CD4-positive, CD25-positive, alpha-beta regulatory T cell (primary cell): ENCODE measurements at places on chromosomes 5 and 9. TPM values are rescaled to one million over a fixed set of nuclear protein-coding genes. Genes with fewer than 3 reads are reported as not detected.

DNA sequence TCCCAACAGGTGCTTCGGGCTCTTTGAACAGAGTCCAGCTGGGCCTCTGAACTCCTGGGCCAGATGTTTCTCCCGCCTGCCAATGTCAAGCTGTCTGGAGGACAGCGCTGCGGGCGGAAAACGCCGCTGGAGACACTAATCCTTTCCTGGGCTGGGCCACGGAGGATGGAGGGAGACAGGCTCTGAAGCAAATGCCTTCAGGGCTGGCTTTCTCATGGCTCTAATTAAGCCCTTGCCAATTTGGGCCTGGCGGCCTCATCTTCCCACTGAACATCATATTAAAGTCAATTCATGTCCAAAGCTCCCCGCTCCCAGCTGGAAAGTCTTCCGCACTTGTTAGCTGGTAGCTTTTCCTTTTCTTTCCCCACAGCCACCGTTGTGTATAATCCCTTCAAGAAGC is 72.7 kb downstream of the NTNG2 start:
- DNase-seq = no peak

GRCh38 chr9:21558615-21559401 is 76.7 kb upstream of the IFNE start:
- DNase-seq = peak; percentile 19

SLCO6A1 gene
- total RNA-seq = not detected

FBXO4 gene
- 11.9 TPM for total RNA-seq
